ENCODE measurements at places on chromosomes 13 and 19.

DNA sequence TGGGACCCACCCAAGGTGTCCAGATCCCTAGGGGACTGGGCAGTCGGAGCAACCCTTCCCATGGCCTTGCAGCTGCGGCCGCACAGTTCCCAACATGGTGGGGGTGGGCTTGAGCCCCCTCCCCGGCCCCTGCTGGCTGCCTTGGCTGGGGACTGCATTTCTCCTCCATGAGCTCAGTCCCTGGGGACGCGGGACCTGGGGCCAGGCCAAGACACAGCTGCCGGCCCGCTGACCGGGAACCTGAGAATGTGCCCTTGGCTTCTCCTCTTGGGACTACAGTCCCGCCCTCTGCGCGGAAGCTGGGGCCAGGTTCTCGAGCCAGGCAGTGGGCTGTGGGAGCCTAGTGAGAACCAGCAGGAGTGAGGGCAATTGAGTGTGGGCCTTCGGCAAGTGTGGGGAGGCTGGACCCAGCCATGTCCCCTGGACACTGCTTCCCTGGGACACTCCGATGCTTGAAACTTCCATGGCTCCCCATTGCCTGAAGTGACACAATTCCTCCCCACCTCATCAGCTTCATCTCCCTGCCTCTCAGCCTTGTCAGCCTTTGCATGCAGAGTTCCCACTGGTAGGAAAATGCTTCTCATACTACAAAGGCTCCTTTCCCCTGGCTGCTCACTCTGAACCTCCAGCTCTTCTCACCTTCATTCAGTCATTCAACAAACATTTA, 13.1 kb upstream of the NOTCH3 start:
- no peak for DNase-seq

DNA sequence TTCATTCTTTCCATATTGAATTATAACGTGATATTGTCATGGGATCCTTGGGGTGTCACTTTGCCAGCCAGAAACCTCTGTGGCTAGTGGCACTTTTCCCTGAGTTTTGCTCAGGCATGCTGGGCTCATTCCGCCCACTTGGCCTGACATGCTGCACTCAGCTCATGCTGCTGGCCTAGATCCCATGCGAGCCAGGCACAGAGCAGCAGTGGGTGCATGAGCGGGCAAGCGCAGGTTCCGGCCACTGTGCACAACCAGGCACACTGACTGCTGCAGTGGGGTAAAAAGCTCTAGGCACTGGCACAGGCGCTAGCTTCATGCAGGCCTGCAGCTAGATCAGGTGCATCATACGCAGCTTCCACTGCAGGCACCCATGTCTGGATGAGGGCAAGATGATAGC, 221.2 kb downstream of the MAB21L1 start:
- DNase-seq, result no peak

- no peak for DNase-seq
Observed at GRCh38 chr19:54148158-54148557, 10.6 kb downstream of the CNOT3 start.

DNA sequence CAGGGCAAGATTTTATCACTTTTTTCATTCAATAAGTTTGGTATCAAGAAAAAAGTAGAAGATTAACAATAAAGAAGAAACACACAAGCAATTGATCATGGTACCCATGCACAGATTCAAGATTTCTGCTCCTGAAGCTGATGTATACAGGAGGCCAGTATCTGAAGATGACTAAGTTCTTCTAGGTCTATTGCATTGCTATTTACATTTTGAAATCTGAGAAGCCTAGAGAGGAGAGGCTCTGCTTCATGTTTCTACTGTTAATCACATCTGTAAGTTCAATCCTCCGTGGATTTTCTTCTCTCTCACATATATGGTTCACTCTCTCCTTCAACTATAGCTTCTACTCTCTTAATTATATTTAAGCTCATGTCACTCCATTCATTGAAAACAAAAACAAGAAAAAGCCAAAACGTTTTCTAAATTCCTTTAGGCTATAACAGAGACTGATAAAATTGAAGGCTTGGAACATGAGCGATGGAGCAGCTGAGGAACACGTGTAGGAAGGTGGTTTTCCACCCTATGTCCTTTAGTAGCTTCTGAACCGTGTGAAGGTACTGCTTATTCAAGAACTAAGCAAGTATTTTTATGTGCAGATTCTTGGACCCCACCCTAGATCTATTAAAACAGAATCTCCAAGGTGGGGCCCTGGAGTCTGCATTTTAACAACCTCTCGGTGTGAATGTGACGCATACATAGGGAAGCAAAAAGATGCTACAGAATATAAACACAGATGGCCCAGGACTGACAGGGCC, 198.2 kb downstream of the EFNB2 start:
- no peak for DNase-seq

- DNase-seq, result no peak
Observed at GRCh38 chr19:14063105-14063504, 1.2 kb upstream of the PALM3 start.

DNA sequence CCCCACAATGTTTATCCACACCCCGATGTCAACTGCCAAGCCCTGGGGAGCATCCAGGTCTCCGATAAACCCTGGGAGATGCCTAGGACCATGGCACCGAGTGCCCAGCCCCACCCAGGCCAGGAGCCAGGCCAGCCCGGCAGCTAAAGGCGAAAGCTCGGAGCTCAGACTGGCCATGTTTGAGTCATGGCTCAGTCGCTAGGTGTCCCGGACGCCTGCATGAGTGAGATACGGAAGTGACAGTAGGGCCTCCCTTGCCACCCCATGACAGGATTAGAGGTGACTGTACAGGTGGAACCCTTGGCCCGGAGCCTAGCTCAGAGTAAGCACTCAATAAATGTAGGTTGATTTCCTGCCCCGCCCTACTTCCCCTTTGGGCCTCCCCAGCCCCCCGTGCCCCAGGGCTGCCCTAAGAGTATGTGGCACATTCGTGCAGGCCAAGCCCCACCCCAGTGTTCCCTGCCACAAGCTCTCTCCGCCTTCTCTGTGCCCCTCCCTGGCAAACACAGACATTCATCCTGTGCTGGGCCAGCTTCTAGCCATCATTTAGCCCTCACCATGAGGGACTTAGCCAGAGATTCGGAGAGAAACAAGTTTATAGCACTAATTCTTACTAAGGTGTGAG, 5.8 kb upstream of the TPM4 start:
- DNase-seq, result no peak

DNA sequence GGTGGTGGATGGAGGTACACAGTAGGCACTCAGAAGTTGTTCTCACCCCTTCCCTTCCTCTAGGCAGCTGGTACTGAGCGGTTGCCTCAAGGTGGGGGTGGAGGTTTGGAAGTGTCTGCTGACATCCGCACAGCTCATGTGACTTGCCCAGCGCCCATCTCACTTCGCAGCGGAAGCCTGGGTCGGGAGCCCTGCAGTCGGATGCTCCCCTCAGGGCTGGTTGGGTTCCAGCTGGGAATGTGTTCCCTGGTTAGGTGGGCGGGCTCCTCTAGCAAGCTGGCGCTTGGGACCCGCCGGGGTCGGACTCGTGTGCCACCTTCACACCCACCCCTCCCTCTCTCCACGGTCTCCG, 10.2 kb downstream of the PPP1R37 start:
- no peak for DNase-seq

GRCh38 chr19:15195371-15196334, 5.1 kb downstream of the NOTCH3 start:
- DNase-seq, result peak; percentile 70

DNA sequence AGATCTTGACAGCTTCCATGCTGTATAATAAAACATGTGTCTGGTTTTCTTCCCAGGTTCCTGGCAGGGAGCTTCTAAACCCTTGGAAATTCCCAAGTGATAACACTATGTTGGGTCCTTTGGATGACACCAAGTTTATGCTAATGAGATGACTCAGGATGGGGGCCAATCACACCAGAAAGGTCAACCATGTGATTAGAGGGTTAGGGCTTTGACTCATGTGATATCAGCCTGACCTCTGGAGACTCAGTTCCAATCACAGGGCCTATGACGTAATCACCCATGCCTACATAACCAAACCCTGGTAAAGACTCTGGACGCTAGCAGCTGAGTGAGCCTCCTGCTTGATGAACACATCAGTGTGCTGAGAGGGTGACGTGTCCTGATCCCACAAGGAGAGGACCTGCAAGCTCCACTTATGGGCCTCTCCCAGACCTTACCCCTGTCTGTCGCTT, 203.6 kb downstream of the DCLK1 start:
- DNase-seq, result no peak

GRCh38 chr19:54337858-54338230, 1.1 kb downstream of the LILRA4 start:
- DNase-seq, result no peak

- no peak for DNase-seq
Observed at GRCh38 chr19:18991468-18991867, 41.8 kb downstream of the SUGP2 start.

GRCh38 chr19:28644169-28644775, 568.7 kb downstream of the UQCRFS1 start:
- no peak for DNase-seq

DNA sequence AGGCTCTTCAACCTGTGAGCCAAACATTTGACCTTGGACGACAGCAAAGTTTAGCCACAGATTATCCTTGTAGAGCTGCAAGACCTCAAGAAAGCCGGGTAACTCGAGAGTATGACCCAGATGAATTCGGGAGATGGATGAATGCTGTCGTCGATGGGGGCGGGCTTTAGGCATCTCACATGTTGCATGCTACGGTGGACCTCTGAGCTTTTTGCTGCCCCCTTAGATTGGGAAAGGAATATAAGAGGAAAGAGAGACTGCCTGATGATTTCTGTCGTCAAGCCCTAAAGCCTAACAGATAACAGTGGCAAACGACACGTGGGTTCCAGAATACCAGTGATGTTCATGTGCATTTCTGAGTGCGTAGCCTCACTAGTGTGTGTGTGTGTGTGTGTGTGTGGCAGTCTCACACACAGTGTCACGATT, 730 bp upstream of the ABCC4 start:
- no peak for DNase-seq

- DNase-seq, result no peak
Observed at GRCh38 chr19:48181505-48181904, 11.0 kb downstream of the ZSWIM9 start.

DNA sequence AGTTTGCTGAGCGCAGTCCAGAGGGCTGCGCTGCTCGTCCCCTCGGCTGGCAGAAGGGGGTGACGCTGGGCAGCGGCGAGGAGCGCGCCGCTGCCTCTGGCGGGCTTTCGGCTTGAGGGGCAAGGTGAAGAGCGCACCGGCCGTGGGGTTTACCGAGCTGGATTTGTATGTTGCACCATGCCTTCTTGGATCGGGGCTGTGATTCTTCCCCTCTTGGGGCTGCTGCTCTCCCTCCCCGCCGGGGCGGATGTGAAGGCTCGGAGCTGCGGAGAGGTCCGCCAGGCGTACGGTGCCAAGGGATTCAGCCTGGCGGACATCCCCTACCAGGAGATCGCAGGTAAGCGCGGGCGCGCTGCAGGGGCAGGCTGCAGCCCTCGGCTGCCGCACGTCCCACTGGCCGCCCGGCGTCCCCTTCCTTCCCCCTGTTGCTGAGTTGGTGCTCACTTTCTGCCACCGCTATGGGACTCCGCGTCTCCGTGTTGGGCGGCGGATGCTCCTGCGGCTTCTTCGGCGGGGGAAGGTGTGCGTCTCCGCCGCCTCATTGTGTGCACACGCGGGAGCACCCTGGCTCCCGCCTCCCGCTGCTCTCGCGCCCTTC, 772 bp downstream of the GPC6 start:
- DNase-seq, result peak; percentile 83

GRCh38 chr13:36217456-36217855, 3.1 kb upstream of the SOHLH2 start:
- no peak for DNase-seq

GRCh38 chr13:111336666-111337065, 16.2 kb downstream of the TEX29 start:
- DNase-seq, result no peak

- no peak for DNase-seq
Observed at GRCh38 chr13:41580345-41580744, 123.0 kb downstream of the RGCC start.

- no peak for DNase-seq
Observed at GRCh38 chr13:98175043-98175442, 2.0 kb downstream of the RNF113B start.

GRCh38 chr13:75452564-75452963, 29.4 kb downstream of the TBC1D4 start:
- no peak for DNase-seq

- DNase-seq, result no peak
Observed at GRCh38 chr19:14772995-14773394, 5.4 kb downstream of the ADGRE2 start.

DNA sequence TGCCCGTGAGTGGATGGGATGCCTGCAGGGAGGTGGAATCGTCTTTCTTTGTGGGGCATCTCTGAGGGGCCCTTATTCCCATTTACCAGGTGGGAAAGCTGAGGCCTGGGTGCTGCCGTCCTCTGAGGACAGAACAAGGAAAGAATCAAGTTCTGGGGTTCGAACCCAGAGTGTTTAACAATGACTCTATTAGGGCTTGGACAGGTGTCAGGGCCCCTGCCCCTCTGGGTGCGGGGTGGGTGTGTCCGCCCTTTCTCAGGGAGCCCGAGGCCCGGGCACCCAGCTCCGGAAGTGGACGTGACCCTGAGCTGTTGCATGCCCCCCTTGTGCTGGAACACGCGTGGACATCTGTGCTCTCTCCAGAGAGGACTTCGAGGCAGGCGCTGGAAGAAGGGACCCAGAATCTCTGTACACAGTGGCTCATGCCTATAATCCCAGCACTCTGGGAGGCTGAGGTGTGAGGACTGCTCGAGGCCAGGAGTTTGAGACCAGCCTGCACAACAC, 10.8 kb downstream of the NDUFA11 start:
- DNase-seq, result no peak

DNA sequence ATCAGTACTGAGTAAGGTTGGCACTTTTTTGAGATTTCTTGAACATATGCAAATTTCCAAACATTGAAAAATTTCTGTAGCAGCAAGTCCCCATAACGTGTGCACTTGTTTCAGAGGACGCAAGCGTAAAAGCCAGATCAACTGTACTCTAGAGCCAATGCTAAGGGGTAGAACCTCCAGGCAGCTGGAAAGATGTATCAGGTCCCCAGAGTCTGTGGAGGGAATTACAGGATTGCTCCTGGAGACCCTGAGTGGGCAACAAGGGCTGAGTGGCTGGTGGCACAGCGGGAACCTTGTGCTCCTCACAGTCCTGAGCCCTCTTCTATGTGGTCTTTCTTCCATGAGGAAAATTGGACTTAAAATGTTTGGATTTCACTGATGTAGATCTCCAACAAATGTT, 53.9 kb upstream of the AMER2 start:
- no peak for DNase-seq

- DNase-seq, result peak; percentile 89
Observed at GRCh38 chr13:78978381-78978998, 319.5 kb upstream of the OBI1 start.

GRCh38 chr13:22200440-22200839, 529.6 kb downstream of the FGF9 start:
- no peak for DNase-seq

GRCh38 chr19:35315883-35316282, 13.1 kb upstream of the CD22 start:
- DNase-seq, result no peak

Data from NCI-H1417 (cell line).